ENCODE measurements at places on chromosomes 6 and 20.

DNA sequence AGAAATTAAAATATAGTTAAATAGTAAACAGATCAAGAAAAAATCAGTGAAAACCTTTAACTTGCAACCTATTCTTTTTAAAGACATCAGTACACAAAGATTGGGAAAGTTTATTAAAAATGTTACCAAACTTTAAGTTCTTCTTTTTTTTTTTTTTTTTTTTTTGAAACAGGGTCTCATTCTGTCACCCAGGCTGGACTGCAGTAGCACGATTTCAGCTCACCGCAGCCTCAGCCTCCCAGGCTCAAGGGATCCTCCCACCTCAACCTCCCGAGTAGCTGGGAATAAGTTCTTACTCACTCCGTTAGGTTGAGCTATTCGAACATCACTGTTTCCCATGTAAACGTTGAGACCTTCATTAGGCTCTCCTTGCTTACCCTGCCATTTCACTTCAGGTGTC is 5.6 kb downstream of the MAP3K5 start:
- DNase-seq, result no peak

- DNase-seq, result no peak
Measured at GRCh38 chr6:154974485-154975149, 20.5 kb upstream of the TIAM2 start.

GRCh38 chr6:160358225-160359119 is 10.3 kb downstream of the SLC22A3 start:
- no peak for DNase-seq

- no peak for DNase-seq
Measured at GRCh38 chr6:141134723-141135122, 998.0 kb upstream of the GJE1 start.

GRCh38 chr20:17580895-17581294 is 11.0 kb downstream of the DSTN start:
- no peak for DNase-seq

DNA sequence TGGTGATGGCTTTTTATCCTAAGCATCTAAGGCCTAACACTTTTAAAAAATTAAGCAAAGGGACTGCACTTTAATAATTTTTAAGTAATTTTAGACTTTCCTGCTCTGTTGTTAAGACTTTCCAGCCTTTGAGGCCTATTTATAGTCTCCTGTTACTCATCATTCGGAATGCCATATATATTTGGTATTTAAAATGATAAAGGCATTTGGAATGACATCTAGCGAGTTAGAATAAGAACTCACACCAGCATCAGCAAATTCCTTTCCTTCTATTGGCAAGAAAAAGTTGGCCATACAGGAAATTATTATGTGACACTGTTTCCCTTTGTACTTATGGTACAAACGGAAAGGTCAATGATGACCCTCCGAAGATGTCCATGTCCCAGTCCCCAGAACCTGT is 88.1 kb upstream of the STMND1 start:
- DNase-seq, result peak; percentile 15

GRCh38 chr6:156068881-156069280 is 613.2 kb upstream of the NOX3 start:
- no peak for DNase-seq

DNA sequence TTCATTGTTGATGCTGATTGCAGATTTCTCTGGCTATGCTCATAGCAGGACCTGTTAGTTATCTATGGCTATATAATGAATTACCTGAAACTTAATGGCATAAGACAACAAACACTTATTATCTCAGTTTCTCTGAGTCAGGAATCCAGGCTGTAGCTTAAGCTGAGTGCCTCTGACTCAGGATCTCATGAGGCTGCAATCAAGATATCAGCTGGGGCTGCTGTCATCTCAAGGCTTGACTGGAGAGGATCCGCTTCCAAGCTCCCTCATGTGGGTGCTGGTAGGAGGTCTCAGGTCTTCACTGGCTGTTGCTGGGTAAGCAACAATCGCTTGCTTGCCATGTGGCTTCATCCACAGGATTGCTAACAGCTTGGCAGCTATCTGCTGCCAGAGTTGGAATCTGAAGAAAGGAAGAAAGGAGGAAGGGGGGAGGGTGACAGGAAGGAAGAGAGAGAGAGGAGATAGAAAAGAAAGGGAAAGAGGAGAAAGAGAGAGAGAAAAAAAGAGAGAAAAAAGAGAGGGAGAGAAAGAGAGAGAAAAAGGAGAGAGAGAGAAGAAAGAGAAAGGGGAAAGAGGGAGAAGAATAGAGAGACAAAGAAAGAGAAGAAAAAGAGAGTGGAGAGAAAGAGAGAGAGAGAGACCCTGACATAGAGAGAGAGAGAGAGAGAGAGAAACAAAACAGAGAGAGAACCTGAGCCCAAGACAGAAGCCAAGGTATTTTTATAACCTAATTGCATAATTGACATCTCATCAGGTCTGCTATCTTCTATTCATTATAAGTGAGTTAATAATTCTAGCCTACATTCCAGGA is 579.0 kb upstream of the BTBD3 start:
- DNase-seq, result no peak

- no peak for DNase-seq
Measured at GRCh38 chr6:3284436-3284876, 25.7 kb downstream of the PSMG4 start.

GRCh38 chr6:119454714-119455113 is 105.2 kb upstream of the MAN1A1 start:
- no peak for DNase-seq

GRCh38 chr6:53165293-53165692 is 16.7 kb upstream of the GCM1 start:
- no peak for DNase-seq

- peak; percentile 3 for DNase-seq
Measured at GRCh38 chr6:4599924-4600323, 176.3 kb upstream of the CDYL start.

DNA sequence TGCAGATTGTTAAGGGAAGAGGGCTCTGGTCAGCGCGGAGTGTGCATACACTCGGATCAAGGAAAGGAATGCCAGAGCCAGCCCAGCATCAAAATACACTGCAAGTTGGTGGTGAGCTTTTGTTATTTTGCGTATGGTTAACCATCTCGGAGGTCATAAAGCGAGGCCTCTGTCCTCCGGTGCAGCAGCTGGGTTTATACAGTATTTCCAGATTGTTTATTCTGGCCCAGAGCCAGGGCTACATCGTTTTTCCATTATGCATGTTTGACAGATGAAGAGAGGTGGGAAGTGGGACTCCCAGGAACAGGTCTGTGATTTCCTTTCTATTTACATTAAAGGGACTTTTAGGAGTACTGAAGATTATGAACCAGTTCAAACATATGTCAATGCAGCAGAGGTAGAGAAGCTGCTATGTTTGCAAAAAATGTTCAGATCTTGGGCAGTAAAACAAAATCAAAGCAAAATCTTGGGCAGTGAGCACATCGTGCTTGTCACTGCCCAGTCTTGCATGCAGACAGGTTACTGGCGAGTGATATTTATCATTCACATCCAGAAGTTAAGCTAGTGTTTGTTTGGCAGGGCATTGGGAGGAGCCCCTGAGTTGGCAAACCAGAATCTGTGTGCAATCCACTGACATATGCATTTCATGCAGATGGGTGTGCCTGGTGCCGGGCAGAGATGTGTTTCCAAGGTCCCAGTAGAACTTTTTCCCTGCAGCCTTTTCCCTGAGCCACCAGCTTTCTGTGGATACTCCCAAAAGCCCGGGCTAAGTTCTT is 256.3 kb upstream of the TAB2 start:
- no peak for DNase-seq

Measured in RKO (cell line).